Activated CD8-positive, alpha-beta memory T cell treated with anti-CD3 and anti-CD28 coated beads, Interleukin-2, amount 50 U/mL, for 4 hours (primary cell): ENCODE measurements at places on chromosomes 2 and 18.

- no peak for DNase-seq
Observed at GRCh38 chr18:70219688-70220087, 14.2 kb upstream of the RTTN start.

- DNase-seq: no peak
Observed at GRCh38 chr2:10566018-10566417, 117.9 kb upstream of the ODC1 start.

- DNase-seq: no peak
Observed at GRCh38 chr2:17793296-17793695, 23.0 kb upstream of the MSGN1 start.

- DNase-seq: no peak
Observed at GRCh38 chr18:2597639-2598038, 26.3 kb downstream of the NDC80 start.

- no peak for DNase-seq
Observed at GRCh38 chr2:170975943-170976270, 46.9 kb downstream of the GORASP2 start.

DNA sequence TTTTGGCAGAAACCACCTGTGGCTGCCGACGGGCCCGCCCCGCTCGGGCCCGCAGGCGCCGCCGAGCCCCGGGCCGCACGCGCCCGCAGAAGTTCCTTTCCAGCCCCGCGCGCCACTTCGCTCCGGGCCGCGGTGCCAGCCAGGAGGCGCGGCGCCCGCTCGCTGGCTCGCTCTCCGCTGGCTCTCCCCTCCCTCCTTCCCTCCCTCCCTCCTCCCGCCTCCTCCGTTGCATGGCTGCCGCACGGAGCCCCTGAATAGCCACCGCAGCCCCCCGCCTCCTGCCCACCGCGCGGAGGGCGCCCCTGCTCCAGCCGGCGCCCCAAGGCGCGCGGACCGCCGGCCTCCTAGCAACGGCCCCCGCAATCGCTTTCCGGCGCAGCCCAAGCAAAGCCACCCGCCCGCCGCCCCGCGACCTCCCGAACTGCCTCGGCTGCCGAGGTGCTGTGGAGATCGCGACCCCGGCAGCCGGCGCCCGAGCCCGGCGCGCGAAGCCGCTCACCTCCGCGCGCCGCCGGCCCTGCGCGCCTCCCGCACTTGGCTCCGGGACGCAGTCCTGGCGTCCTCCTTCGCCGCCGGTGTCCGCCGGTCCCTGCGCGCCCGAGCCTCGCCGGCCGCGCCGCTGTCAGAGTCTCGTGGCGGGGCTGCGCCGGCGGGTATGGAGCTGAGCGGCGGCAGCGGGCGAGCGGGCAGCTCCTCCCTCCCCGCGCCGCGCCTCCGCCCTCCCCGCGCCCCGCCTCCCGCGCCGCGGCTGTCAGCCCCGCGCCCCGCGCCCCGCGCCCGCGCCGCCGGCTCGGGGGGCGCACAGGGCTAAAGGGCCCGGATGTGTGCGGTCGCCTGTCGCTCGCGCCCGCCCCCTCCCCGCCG is at the start of gene ZBTB7C:
TSS of gene ZBTB7C (minus strand) at position 657 of the 864 bp plus-strand sequence.
- no peak for DNase-seq

DNA sequence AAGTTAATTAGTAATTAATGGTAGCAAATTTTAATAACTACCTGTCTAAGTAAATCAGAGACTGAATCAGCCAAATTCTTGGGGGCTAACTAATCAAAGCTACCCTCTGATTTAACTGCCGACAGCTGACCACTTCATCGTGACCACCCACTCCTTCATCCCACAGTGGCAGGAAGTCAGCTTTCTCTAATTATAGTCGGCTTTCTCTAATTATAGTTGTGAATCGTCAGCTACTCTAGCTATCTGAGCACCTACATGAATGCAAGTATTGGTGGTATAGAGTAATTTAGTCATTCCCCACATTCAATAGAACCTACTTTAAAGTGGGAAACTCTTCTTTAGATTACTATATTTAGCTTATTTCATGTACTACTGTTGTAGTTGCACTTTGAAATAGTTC is 185.5 kb downstream of the PTGR3 start:
- DNase-seq: no peak

DNA sequence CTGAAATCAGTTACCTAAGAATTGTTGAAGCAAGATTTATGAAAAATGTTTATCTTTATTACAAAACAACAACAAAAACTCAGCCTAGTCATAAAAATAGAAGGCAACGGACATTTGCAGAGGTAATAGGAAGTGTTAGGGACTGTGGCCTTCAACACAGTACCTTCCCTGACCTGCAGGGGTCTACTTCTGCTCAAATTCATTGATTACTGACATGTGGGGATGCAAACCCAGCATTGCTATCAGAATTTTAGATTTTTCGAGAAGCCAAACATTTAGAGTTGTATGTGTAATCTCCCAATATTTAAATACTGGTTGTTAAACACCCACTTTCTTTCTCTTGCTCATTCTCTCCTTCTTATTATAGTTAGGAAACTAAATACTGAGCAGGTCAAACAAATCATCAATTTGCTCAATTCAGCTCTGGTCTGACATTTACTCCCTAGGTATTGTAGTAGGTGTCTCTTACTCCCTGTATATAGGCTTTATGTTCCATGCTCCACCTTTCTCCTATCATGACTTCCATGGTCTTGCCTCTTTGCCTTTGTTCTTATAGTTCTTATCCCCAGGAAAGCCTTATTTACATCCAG is 198.5 kb downstream of the UBE2E3 start:
- peak; percentile 42 for DNase-seq

GRCh38 chr2:39210846-39211245 is 32.9 kb downstream of the CDKL4 start:
- DNase-seq: no peak

- no peak for DNase-seq
Observed at GRCh38 chr2:170180031-170180566, 2.2 kb downstream of the MYO3B start.

DNA sequence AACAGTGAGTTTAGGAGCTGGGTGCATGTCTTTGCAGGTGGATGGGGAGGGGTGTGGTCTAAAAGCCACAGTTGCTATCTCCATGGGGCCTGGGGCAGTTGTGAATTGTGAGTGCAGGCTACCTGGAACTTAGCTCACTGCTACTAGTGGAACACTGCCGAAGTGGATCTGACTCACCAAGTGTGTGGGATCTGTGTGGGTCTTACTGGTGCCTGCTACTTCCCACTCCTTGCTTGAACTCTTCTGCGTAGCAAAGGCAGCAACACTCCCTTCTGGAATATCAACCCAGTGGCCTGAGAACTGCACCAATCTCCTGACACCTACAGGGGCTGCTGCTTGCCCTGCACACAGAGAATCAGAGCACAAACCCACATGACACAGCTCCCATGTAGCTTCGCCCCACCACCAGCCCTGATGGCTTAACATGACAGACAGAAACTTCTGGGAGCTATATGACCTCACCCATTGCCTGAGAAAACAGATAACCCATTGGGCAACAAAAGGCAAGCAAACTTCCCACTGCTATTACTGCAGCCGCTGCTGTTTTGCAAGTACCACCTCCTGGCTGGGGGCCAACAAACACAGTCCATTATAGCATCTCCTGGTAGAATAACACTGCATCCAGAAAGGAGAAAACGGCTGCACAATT is 455.1 kb upstream of the DDX18 start:
- DNase-seq: no peak

- no peak for DNase-seq
Observed at GRCh38 chr2:168432565-168433186, 23.4 kb upstream of the CERS6 start.

DNA sequence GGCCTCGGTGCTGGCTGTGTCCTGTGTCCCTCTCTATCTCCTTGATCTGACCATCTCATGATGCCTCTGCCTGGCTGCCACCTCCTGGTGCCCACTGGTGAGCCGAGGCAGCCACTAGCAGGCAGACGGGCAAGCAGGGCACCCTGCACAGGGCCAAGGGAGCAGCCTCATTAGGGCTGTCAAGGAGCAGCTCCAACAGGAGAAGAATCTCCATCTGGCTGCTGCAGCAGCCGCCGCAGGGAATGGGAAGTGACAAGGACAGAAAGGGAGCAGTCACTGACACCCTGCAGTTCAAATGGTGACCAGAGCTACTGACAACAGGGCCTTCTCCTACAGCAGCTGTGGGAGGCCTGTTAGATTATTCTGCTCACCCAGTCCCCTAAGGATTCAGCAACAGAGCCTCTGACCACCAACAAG is 32.6 kb downstream of the ALPK2 start:
- no peak for DNase-seq

- no peak for DNase-seq
Observed at GRCh38 chr18:78859686-78860085, 119.9 kb upstream of the SALL3 start.

DNA sequence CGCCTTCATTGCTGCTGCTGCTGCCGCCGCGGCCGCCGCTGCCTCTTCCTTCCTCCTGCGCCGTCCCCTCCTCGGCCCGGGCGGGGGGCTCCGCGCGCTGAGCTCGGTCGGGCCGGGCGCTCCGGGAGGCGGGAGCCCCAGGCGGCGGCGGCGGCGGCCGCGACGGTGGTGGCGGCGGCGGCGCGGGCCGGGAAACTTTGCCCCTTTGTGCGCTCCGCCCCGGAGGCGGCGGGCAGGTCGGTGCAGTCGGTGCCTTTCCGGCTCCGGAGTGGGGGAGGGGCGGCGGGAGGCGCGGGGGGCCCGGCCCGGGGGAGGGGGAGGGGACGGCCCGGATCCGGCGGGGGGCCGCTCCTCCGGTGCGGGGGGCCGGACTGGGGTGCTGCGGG is 205 bp downstream of the TET3 start:
- peak; percentile 68 for DNase-seq

- no peak for DNase-seq
Observed at GRCh38 chr18:23619388-23619881, 33.1 kb upstream of the NPC1 start.

DNA sequence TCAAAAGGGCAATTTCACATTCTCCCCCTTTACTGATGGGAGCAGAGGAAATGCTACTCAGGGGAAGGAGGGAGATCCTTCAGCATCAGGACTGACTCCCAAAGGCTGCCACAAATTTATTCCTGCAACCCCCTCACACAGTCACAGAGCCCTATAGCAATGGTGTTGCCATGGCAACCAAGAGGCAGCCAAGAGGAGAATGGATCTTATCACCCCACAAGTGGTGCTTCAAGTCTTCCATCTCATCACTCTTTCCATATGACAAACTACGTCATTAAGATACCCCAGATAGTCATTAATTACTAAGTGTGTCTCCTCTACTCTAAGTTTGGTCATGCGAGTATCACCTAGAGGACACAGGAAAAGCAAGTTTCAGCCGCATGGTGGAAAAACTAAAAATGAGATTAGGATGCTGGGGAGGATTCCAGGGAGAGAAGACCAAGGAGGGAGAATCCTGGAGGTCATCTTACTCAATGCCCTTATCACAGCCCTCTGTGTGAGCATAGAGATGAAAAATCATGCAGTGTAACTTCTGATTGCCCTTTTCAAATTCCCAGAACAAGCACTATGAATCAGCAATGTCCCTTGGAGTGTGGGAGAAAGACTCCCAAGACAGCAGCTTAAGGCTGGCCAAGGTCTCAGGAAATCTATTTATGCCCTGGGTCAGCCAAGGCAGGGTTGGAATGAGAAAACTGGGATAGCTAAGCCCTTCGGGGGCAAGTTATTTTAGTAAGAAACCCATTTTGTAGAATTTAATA is 885.7 kb upstream of the KLHL29 start:
- DNase-seq: no peak

- no peak for DNase-seq
Observed at GRCh38 chr2:26336719-26337118, 9.2 kb upstream of the SELENOI start.

- no peak for DNase-seq
Observed at GRCh38 chr2:218605432-218605831, 2.3 kb upstream of the PLCD4 start.

GRCh38 chr2:66966631-66967030 is 430.5 kb upstream of the ETAA1 start:
- no peak for DNase-seq

DNA sequence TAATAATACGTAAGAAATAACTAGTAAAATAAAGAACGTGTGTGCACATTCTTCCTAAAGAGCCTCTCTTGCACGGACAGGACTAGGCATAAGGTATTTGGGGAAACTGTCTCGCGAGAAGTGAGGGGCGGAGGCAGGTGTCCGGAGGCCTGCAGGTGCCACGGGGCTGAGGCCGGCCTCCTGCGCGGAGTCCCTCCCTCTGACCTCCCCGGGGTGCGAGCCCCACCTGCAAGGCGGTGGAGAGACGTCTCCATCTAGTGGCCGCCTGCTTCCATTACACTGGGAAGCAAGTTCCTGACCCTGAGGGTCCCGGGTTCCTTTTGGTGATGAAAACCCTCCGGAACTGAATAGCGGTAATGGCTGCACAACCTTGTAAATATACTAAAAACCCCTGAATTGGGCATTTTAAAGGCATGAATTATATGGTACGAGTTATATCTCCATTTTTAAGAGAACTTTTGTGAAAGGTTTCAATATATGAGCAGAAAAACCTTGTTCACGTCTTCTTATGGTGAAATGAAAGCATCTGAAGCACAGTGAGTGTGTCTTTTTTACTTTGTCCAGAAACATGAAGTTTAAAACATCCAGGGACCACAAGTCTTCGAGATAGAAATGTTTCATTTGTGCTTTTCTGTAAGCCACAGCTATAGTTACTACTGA is 35.5 kb upstream of the CTDP1 start:
- DNase-seq: peak; percentile 74

DNA sequence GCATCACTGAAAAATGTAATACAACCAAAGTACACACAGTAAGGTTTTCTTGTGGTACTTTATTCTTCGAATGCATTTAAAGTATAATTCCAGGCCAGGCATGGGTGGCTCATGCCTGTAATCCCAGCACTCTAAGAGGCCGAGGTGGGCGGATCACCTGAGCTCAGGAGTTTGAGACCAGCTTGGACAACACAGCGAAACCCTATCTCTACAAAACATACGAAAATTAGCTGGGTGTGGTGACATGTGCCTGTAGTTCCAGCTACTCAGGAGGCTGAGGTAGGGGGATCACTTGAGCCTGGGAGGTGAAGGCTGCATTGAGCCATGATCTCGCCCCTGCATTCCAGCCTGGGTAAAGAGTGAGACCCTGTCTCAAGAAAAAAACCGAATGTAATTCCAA is 3.9 kb upstream of the TTC39C start:
- DNase-seq: no peak

- no peak for DNase-seq
Observed at GRCh38 chr18:39840856-39841481, 2114.1 kb upstream of the PIK3C3 start.

DNA sequence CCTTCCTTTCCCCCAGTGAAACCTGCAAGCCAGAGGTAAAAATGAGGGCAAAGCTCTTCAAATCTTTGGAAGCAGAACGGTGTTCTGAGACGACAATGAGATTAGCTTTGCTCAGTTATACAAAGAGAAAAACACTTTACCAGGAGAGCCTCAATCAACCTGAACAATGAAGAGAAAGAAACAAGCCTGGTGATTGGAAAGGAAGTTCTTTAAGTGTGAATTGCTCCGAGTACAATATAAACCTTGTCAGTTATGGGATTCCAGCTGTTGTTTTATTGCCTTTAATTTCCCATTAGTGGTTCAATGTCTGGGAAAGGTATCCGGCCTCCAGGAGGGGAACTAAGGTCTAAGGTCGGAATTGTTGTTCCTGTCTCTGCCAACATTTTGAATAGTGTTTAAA is 901.6 kb downstream of the EPHA4 start:
- DNase-seq: no peak

GRCh38 chr2:96835830-96836229 is 8.0 kb downstream of the ANKRD23 start:
- DNase-seq: no peak
